Mammary epithelial cell (primary cell): ENCODE measurements at places on chromosomes 5 and 9. TPM values are rescaled to one million over a fixed set of nuclear protein-coding genes. Genes with fewer than 3 reads are reported as not detected.

The UBLCP1 gene
- 36.5 and 44.6 TPM in 2 replicates for total RNA-seq

The POLR1E gene
- total RNA-seq, result 28.3 and 34.5 TPM in 2 replicates

The RLN1 gene
- not detected in 2 replicates for total RNA-seq

The CLIC3 gene
- 27.0 TPM for total RNA-seq

The SGTB gene
- total RNA-seq, result 15.2 TPM

The ELAVL2 gene
- total RNA-seq, result 2.0 and 5.7 TPM in 2 replicates

The FBXO4 gene
- 8.8 and 9.7 TPM in 2 replicates for total RNA-seq

The SPINK9 gene
- total RNA-seq, result not detected in 2 replicates

The IL5 gene
- not detected in 2 replicates for total RNA-seq

The SLC1A1 gene
- total RNA-seq, result 0.43 and 1.1 TPM in 2 replicates

The DRD1 gene
- not detected in 2 replicates for total RNA-seq

The DIPK1B gene
- total RNA-seq, result 0.50 TPM

The TNFSF8 gene
- total RNA-seq, result not detected in 2 replicates

The PCDHA8 gene
- total RNA-seq, result under 0.01 TPM

The CCDC69 gene
- total RNA-seq, result 0.61 and 1.3 TPM in 2 replicates

The ASPN gene
- 0.17 TPM for total RNA-seq

The ZFAND5 gene
- 92.5 TPM for total RNA-seq

The SGCD gene
- 0.17 TPM for total RNA-seq

The TUT7 gene
- total RNA-seq, result 36.4 and 37.3 TPM in 2 replicates

The ZNF366 gene
- total RNA-seq, result not detected in 2 replicates

The LMAN2 gene
- total RNA-seq, result 114 and 147 TPM in 2 replicates

The OLFML2A gene
- total RNA-seq, result 6.2 TPM

The INSL4 gene
- not detected for total RNA-seq

The TRIO gene
- 219 TPM for total RNA-seq

The F12 gene
- total RNA-seq, result 4.0 and 4.3 TPM in 2 replicates

The ITGA2 gene
- 126 and 204 TPM in 2 replicates for total RNA-seq

The STK32A gene
- 0.56 TPM in 1 of 2 replicates, not detected in the other for total RNA-seq
